ENCODE measurements at places on chromosomes 4 and X. TPM values are rescaled to one million over a fixed set of nuclear protein-coding genes. Genes with fewer than 3 reads are reported as not detected.

The VBP1 gene
- total RNA-seq = 39.0 TPM

The TRIML2 gene
- total RNA-seq = 13.4 TPM

The LRIT3 gene
- total RNA-seq = 0.95 TPM

The EPGN gene
- not detected for total RNA-seq

The NRK gene
- total RNA-seq = 1.8 TPM

The LANCL3 gene
- 0.46 TPM for total RNA-seq

The GPR34 gene
- total RNA-seq = not detected

The ASMT gene
- 0.31 TPM for total RNA-seq

The SGMS2 gene
- 0.26 TPM for total RNA-seq

The UGT2B15 gene
- not detected for total RNA-seq

The RAB41 gene
- not detected for total RNA-seq

The GAGE1 gene
- total RNA-seq = not detected

The TMEM150C gene
- 10.5 TPM for total RNA-seq

The CASP3 gene
- 53.2 TPM for total RNA-seq

The FGF16 gene
- 2.1 TPM for total RNA-seq

The PRKG2 gene
- 0.72 TPM for total RNA-seq

The LRP2BP gene
- 0.92 TPM for total RNA-seq

The GUCY1A1 gene
- total RNA-seq = not detected

The NPY2R gene
- 3.6 TPM for total RNA-seq

The PASD1 gene
- not detected for total RNA-seq

The BGN gene
- total RNA-seq = 393 TPM

The USO1 gene
- total RNA-seq = 48.5 TPM

The ARX gene
- not detected for total RNA-seq

The MCUB gene
- 44.9 TPM for total RNA-seq

The HSFX2 gene
- total RNA-seq = 2.0 TPM

The TRAM1L1 gene
- 1.8 TPM for total RNA-seq

The MAGEA3 gene
- total RNA-seq = not detected

The VCX2 gene
- not detected for total RNA-seq

The RBM46 gene
- total RNA-seq = not detected

The AGTR2 gene
- total RNA-seq = 0.13 TPM

The SPANXA2 gene
- total RNA-seq = not detected

The BTK gene
- total RNA-seq = 9.4 TPM

The MAGEA10 gene
- not detected for total RNA-seq

The TAPT1 gene
- total RNA-seq = 18.4 TPM

The SLC26A1 gene
- total RNA-seq = not detected

The KDR gene
- 924 TPM for total RNA-seq

The AKAP4 gene
- total RNA-seq = not detected

The ADGRL3 gene
- total RNA-seq = 44.8 TPM

The DCX gene
- total RNA-seq = 0.26 TPM

The GAGE12F gene
- total RNA-seq = not detected

The EXOC1L gene
- total RNA-seq = not detected

The PGAM4 gene
- not detected for total RNA-seq

The IDS gene
- total RNA-seq = 99.2 TPM

The SYNPO2 gene
- 1.1 TPM for total RNA-seq

The PPEF2 gene
- not detected for total RNA-seq

The TSPAN5 gene
- total RNA-seq = 21.8 TPM

The GSX2 gene
- total RNA-seq = not detected

The NDST3 gene
- 11.9 TPM for total RNA-seq

The APEX2 gene
- total RNA-seq = 28.5 TPM

The SSX4 gene
- total RNA-seq = not detected

Data from endothelial cell (in vitro differentiated cells).